ENCODE measurements at places on chromosomes 6 and 20. TPM values are rescaled to one million over a fixed set of nuclear protein-coding genes. Genes with fewer than 3 reads are reported as not detected.
A peak's percentile ranks its signal among the peaks of the same experiment; 100 is the strongest.

DACT2 gene
- polyA plus RNA-seq: 0.17 TPM

SSTR4 gene
- polyA plus RNA-seq: not detected

DNA sequence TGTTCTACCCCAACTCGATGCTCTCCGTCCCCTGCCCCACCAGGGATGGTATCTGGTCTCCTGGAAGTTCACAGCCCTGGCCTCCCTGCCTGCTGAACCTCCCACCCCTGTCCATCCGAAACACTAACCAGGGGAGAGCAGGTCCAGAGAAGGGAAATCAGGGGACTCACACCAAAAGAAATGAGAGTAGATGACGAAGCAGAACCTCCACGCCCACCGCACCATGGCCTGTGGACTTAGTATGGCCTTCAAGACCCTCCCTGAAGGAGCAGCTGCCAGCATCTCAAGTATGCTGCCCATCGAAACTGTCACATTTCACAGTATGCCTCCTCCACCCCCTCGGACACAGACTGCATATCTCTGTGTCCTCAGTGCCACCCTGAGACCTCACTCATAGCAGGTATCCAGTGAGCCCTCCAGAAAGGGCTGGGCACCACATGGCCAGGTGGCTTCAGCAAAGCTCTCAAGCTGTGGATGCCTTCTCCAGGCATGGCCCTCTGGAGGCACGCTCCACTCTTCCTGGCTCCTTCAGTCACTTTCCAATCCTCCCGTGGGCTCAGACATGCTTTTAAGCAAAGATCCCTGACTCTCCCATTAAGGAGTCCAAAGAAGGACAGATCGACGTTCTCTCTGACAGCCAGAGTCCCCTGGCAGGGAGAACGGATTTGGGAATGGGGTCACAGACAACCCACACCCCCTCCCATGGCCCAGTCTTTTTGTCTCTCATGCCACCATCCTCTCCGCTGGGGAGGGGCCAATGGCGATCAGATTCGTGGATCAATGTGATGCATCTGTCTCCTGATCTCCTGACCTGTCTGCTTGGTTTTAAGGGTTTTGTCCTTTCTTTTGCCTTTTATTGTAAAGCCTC is 158.4 kb downstream of the ANKRD60 start:
- no peak overlapping the region for H3K4me3 ChIP-seq
- peaks cover 5% of the 10 kb centered on the region for H3K4me1 ChIP-seq
- no peaks in the 10 kb centered on the region for H3K27me3 ChIP-seq
- no peak overlapping the region for H3K27ac ChIP-seq

DNA sequence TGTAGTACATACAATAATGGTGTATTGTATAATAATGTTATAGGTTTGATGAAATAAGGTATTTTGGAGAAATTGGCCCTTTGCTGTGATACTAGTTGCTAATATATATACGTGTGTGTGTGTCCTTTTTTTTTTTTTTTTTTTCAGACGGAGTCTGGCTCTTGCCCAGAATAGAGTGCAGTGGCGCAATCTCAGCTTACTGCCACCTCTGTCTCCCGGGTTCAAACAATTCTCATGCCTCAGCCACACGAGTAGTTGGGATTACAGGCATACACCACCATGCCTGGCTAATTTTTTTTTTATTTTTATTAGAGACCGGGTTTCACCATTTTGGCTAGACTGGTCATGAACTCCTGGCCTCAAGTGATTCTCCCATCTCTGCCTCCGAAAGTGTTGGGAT is 23.3 kb downstream of the SENP6 start:
- H3K4me1 ChIP-seq: peaks cover 5% of the 10 kb centered on the region
- no peak for DNase-seq
- no peak overlapping the region for H3K4me3 ChIP-seq
- H3K27ac ChIP-seq: no peak overlapping the region
- no peaks in the 10 kb centered on the region for H3K27me3 ChIP-seq
- H3K36me3 ChIP-seq: no peaks in the 10 kb centered on the region

DNA sequence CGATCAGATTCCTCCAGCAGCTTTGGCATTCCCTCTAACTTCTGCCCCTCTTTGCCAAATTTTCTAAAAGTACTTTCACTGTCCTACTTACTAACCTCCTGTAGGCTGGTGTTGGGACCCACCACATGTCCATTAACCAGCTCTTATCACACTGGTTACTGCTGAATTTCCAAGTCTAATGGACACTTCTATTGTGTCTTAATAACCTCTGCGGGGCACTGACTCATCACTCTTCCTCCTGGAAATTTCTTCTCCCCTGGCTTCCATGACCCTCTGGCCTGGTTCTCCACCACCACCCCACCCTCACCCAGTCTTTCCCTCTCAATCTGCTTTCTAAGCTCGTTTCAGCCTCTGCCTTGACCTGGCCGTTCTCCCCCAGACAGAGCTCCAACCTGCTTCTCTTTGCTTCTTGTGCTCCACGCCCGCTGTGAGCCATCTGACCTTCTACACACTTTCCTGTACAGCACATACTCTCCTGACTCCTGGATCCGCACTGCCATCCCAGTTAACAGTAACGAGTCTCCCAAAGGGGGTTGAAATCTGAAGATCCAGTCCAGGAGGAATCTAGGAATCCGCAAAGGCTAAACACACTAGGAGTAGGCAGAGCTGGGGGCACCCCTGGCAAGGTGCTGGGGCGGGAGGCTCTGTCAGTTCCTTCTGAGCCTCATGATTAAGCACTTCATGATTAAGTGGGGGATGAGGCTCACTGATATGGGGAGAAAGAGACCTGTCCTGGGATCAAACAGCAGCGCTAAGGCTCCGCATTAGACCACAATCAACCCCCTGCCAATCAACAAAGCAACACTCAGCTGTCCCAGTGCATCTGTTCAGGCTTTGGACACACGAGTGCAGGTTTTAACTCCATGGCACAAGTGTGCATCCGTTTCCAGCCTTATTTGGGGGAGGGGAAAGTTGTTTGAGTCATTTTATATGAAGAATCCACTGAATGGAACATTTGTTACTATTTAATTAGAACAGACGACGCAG is 146.3 kb downstream of the LY86 start:
- no peak overlapping the region for H3K4me3 ChIP-seq
- no peaks in the 10 kb centered on the region for H3K27me3 ChIP-seq
- peaks cover 6% of the 10 kb centered on the region for H3K4me1 ChIP-seq
- no peak for DNase-seq

CD93 gene
- 42.1 TPM for polyA plus RNA-seq

- no peak for DNase-seq
- no peaks in the 10 kb centered on the region for H3K27me3 ChIP-seq
- no peaks in the 10 kb centered on the region for H3K36me3 ChIP-seq
- H3K4me3 ChIP-seq: no peak overlapping the region
These were observed 40.6 kb upstream of the SUMO4 start for GRCh38 chr6:149359440-149359839.

TFAP2C gene
- polyA plus RNA-seq: 0.18 TPM

PRKN gene
- polyA plus RNA-seq: 3.0 TPM

DNA sequence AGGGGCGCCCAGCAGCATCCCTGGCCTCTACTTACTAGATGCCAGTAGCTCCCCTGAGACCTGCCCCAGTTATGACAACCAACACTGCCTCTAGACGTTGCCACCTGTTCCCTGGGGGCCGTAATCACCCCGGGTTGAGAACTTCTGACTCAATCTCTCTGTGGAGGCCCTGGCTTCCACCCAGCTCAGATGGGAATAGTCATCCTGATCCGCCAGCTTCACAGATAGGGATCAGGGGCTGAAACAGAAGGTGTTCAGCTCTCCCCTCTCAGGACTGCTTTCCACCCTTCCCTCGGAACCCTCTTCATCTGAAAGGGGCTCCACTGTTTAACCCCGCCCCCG is 3.3 kb downstream of the CAPN11 start:
- H3K27me3 ChIP-seq: no peaks in the 10 kb centered on the region
- H3K4me3 ChIP-seq: no peak overlapping the region
- H3K36me3 ChIP-seq: no peaks in the 10 kb centered on the region
- no peak overlapping the region for H3K27ac ChIP-seq

CTAGE9 gene
- not detected for polyA plus RNA-seq

DNA sequence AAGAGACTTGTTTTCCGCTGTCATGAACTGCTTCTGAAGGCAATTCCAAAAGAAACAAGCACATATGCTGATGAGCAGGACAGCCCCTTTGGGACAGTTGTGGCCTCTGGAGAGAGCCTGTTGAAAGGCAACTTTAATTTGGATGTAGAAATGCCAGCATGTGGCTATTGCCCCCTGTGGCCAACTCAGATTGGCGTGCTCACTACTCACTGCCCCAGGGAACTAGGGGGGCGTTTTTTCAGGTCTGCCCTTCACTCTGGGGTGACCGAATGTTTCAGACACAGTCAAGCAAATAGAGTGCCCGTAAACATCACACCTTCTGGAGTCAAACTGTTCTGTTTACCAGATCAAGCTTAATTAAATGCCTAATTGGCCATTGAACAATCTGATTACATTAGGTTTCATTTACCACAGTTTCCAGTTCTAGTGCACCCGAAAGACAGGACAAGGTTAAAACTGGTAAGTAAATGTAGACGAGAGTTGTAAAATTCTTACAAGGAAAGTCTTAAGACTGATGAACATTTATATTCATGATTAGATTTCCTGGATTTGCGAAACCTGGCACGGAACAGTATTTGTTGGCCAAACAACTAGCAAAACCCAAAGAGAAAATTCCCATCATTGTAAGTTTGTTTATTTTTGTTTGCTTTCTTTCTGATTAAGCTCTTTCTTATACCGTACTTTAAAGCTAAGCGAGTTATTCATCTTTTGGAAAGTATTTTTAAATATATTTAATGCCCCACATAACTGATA is 75.9 kb upstream of the SYNJ2 start:
- no peaks in the 10 kb centered on the region for H3K27me3 ChIP-seq
- DNase-seq: no peak
- no peak overlapping the region for H3K27ac ChIP-seq
- H3K4me1 ChIP-seq: no peaks in the 10 kb centered on the region

- no peaks in the 10 kb centered on the region for H3K27me3 ChIP-seq
- no peak overlapping the region for H3K27ac ChIP-seq
- DNase-seq: no peak
- no peak overlapping the region for H3K4me3 ChIP-seq
These were observed 54.8 kb upstream of the MBOAT1 start for GRCh38 chr6:20266851-20267608.

GRCh38 chr6:56245903-56246351 is 1.5 kb downstream of the COL21A1 start:
- no peaks in the 10 kb centered on the region for H3K36me3 ChIP-seq
- no peak overlapping the region for H3K27ac ChIP-seq
- H3K27me3 ChIP-seq: no peaks in the 10 kb centered on the region
- H3K4me3 ChIP-seq: peak overlapping the region; percentile 54
- DNase-seq: no peak
- peaks cover 1% of the 10 kb centered on the region for H3K4me1 ChIP-seq

- no peak overlapping the region for H3K4me3 ChIP-seq
- H3K36me3 ChIP-seq: no peaks in the 10 kb centered on the region
- H3K27me3 ChIP-seq: no peaks in the 10 kb centered on the region
- H3K27ac ChIP-seq: no peak overlapping the region
These were observed 52.7 kb upstream of the PTGIS start for GRCh38 chr20:49620364-49621240.

GRCh38 chr6:27250277-27251111 is 3.0 kb downstream of the PRSS16 start:
- H3K4me3 ChIP-seq: peak overlapping the region; percentile 32
- H3K27ac ChIP-seq: no peak overlapping the region
- DNase-seq: no peak

GRCh38 chr20:6583134-6583738 is 184.2 kb upstream of the BMP2 start:
- no peak overlapping the region for H3K27ac ChIP-seq
- H3K4me1 ChIP-seq: no peaks in the 10 kb centered on the region
- H3K4me3 ChIP-seq: no peak overlapping the region

ZNF292 gene
- 8.5 TPM for polyA plus RNA-seq

DNA sequence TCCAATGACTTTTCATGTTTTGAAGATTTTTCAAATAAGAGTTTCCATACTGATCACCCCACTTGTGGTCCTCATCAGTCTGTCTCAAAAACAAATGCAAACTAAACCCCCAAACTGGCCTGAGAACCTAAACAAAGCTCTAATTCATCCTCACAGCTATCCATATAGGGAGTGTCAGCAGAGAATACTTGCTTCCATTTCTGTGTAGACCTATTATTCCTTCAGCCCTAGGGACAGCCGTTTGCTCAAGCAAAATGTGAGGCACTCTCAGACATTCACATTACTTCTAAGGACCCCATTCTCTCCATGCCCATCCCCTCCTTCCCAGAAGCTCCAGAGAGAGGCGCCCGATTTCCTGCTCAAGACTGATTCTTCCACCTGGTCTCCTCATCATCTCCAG is 24.6 kb downstream of the DNAAF9 start:
- no peak for DNase-seq
- no peaks in the 10 kb centered on the region for H3K36me3 ChIP-seq
- H3K4me1 ChIP-seq: peaks cover 3% of the 10 kb centered on the region
- no peak overlapping the region for H3K4me3 ChIP-seq
- no peak overlapping the region for H3K27ac ChIP-seq
- no peaks in the 10 kb centered on the region for H3K27me3 ChIP-seq

- no peaks in the 10 kb centered on the region for H3K4me1 ChIP-seq
- H3K27ac ChIP-seq: no peak overlapping the region
- H3K36me3 ChIP-seq: no peaks in the 10 kb centered on the region
These were observed 41.2 kb downstream of the EIF2S2 start for GRCh38 chr20:34070859-34071258.

HLA-DQB2 gene
- 3.1 TPM for polyA plus RNA-seq

DNA sequence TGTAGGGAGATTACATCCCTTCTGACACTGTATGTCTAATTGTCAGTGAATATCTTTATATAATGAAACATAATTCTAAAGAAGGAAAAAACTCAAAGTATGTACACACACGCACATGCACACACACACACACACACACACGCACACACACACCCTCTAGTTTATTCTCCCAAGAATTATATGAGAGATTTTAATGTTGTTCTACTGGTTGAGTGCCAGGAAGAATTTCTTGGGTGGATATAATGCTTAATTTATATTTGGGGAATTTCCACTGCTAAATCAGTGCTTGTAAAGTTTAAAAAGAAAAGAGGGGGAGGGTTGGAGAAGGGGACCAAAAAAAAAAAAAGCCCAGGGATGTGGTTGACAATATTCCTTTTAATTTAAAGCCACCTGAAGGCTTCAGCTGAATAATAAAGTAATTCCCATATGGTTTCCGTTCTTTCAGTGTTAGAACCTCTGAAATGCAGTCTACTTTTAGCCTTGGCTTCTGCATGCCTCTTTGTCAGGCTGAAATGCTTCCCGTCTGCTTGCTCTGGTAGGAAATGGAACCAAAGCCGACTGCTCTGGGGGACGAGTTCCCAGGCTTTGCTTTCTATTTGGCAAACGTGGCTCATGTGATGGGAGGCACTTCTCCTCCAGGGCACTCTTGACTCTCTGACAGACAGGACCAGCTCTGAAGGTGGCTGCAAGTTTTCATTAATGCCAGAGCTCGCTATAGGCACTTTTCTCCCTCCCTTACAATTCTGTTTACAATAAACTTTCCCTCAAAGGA is 225.4 kb downstream of the PRL start:
- no peaks in the 10 kb centered on the region for H3K36me3 ChIP-seq
- no peaks in the 10 kb centered on the region for H3K27me3 ChIP-seq
- H3K27ac ChIP-seq: no peak overlapping the region
- no peak overlapping the region for H3K4me3 ChIP-seq

SLPI gene
- polyA plus RNA-seq: 16.6 TPM

LY6G6F gene
- not detected for polyA plus RNA-seq

TRIM38 gene
- 3.8 TPM for polyA plus RNA-seq

HSPA12B gene
- 4.6 TPM for polyA plus RNA-seq

Measured in ovary (tissue), 10 donors.